Stimulated activated CD8-positive, alpha-beta memory T cell treated with anti-CD3 and anti-CD28 coated beads, Interleukin-2, amount 100 ng/mL, for 1 hour (primary cell): ENCODE measurements at places on chromosomes 16 and 17.

DNA sequence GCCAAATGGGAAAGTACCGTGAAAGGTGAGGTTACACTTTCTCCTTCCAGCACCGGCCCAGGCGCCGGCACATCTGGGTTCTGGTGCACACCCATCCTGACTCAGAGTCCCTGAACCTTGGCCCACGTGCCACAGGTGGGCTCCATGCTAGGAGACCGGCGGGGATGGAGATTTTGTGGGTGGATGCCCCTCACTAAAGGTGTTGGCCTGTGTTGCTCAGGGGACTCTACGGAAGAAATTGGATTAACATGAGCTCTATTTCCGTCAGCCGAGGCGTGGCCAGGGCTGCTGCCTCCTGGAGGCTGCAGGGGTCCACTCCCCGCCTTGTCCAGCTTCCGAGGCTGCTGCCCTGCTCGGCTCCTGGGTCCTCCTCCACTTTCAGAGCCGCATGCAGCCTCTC lies 30.8 kb downstream of the FBXO31 start:
- DNase-seq, result no peak

DNA sequence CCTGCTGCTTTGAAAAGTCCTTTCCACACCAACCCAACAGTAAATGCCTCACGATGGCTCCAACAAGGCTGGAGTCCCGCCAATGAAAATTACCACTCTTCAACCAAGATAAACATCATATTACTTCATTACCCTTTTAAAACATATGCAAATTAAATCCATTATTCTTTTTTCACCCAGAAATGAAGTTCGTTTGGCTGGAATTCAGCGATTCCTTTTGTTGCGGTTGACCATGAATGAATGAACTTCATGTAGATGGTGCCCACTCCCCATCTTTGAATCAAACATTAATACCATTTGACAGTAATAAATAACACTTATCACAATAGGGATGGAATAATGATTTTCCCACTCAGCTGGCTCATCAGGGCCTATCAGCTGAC lies 211.5 kb upstream of the TOX3 start:
- no peak for DNase-seq

- no peak for DNase-seq
Observed at GRCh38 chr17:44053125-44053872, 13.2 kb downstream of the LSM12 start.

- DNase-seq, result no peak
Observed at GRCh38 chr17:19940722-19941464, 36.7 kb downstream of the AKAP10 start.

GRCh38 chr16:51244887-51245657 lies 94.0 kb upstream of the SALL1 start:
- DNase-seq, result no peak

DNA sequence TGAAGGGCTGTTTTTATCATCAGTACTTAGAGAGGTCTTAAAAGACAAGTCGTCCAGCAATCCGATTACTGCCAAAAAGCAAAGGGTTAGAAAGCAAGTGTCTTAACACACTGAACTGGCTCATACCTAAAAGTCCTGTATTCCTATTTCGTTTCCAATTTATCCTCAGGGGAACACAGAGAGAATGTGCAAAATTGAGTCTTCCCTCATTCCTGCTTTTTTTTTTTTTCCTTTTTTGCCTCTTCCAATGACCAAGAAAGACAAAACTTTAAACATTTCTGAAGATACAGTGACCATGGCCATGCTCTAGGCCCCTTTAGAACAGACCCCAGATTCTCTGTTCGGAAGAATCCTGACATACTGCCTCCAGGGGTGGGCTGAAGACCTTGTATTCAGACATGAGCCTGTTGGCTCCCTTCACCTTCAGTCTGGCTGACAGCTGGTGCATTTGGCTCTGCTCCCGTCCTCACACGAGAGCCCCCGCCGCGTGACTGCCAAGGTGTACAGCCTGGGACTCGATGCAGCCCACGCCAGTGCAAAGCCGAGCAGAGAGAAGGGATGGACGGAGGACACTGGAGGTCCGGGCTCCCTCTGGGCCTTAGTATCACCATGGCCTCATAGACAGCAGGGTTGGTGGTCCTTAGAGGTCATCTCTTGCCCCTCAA lies 47.0 kb downstream of the COTL1 start:
- no peak for DNase-seq
